ENCODE measurements at places on chromosomes 4 and X. TPM values are rescaled to one million over a fixed set of nuclear protein-coding genes. Genes with fewer than 3 reads are reported as not detected.

DNA sequence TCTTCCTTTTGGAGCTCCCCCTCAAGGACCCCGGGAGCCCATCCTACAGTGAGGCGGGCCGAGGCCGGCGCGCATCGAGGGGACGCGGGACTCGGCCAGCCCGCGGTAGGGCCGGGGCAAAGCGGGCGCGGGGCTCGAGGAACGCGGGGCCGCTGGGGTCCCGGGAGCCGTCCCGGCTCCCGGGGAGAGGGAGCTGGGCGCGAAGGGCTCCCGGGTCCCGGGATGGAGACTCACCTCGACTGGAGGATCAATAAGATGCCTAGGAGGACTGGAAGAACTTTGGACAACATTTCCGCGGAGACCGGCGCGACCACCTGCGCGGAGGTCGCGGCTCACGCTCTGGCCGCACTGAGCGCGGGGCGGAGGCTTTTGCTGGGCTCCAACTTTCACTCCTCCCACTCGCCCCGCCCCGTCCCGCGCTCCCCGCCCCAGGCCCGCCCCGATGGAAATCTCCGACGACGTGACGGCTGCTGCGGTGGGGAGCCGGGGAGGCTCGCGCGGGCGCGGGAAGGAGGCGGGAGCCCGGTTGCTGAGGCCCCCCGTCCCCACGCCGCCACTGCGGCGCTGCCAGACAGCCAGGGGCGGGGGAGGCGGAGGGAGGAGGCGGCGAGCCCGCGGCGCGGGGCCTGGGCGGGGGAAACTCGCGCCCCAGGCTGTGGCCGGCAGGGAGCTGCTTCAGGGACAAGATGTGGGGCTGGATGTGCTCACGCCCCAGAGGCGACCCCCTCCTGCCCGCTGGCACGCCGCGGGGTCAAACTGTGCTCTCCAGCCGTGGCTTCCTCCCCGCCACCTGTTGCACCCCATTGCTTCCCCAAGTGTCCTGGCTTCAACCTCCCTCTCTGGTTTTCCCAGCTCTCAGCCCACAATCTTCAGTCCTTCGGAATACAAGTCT, at the start of gene GABRE:
Gene GABRE, minus strand, starts transcription at position 341 of the 892 bp plus-strand sequence. Its CDS starts 51 bp downstream, at position 290.
- peak; percentile 81 for DNase-seq

GRCh38 chr4:137193564-137193963, 338.7 kb downstream of the PCDH18 start:
- no peak for DNase-seq

The SCML2 gene
- 3.0 TPM for total RNA-seq

The SLC2A9 gene
- total RNA-seq = 10.3 TPM

The PNCK gene
- 41.1 TPM for total RNA-seq

The STOX2 gene
- total RNA-seq = 6.9 TPM

The PDCL2 gene
- total RNA-seq = not detected

The DMD gene
- 132 TPM for total RNA-seq
